ENCODE measurements at places on chromosomes 13 and 19.
A peak's percentile ranks its signal among the peaks of the same experiment; 100 is the strongest.

DNA sequence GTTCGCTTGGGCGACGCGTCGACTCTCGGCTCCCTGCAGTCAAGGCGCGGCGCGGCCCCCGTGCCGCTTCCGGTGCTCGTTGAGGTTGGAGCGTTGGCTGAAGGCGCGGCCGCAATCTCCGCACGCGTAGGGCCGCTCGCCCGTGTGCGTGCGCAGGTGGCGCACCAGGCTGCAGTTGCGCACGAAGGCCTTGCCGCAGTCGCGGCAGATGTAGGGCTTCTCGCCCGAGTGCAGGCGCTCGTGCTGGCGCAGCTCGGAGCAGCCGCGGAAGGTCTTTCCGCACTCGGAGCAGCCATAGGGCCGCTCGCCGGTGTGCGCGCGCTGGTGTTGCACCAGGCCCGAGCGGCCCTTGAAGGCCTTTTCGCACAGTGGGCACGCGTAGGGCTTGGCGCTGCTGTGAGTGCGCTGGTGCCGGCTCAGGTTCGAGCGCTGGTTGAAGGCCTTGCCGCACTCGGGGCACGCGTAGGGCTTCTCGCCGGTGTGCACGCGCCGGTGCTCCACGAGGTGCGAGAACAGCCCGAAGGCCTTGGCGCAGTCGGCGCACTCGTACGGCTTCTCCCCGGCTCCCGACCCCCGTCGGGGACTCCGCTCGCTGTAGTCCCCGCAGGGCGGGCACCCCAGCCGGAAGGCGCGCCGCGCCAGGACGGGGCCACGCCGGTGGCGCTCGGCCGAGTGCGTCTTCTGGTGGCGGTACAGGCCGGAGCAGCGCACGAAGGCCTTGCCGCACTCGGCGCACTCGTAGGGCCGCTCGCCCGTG, 5.3 kb upstream of the ZNF497 start:
- DNase-seq: peak; percentile 32

- DNase-seq: no peak
Measured at GRCh38 chr13:23767838-23768237, 121.4 kb downstream of the MIPEP start.

DNA sequence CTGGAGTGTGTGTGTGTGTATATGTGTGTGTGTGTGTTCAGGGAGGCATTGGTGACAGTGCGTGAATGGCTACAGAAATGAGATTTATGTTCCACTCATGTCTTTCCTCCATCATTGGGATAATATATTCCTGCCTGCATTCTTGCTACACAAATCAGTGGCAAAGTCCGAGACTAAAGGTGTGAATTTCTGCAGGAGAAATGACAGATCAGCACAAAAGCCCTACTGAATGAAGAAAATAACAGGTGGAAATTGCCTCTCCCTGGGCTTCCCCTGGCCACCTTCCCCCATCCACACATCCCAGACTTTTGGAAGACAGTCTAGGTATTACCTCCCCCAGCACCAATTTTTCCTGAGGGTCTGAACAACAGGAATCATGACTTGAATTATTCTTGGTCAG, 10.1 kb downstream of the SIGLEC6 start:
- DNase-seq: no peak

- no peak for DNase-seq
Measured at GRCh38 chr19:10553943-10554381, 10.3 kb downstream of the ATG4D start.

DNA sequence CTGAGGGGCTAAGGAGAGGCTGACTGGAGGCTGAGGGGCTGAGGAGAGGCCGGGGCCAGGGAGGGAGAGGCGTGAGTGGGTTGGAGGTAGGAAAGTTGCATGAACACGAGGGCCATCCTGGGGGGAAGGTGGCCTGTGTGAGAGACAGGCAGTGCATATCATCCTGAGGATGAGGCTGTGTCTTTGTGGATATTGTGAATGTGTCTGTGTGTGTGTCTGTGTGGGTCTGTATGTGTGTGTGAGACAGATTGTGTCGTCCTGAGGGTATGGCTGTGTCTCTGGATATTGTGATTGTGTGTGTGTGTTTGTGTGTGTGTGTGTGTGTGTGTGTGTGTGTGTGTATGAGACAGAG, 422 bp downstream of the ZNF71 start:
- DNase-seq: no peak

DNA sequence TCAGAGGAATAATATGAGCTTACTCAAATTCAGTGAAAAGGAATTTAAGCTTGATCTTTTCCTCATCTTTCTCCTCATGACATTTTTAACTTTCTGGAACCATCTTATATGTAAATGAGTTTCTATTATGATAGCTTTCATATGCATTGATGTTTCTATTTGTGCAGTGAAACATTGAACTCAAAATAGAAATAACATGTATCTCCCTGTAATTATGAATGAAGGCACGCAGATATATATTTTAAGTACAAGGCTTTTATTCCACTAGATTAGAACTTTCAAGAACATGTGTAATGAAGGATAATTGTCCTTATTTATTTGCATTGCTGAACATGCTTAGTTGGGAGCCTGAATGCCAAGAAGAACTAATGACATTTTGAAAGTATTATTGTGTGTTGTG, 1391.7 kb upstream of the MIR17HG start:
- DNase-seq: no peak

- DNase-seq: no peak
Measured at GRCh38 chr13:94759120-94759728, 46.9 kb upstream of the SOX21 start.

DNA sequence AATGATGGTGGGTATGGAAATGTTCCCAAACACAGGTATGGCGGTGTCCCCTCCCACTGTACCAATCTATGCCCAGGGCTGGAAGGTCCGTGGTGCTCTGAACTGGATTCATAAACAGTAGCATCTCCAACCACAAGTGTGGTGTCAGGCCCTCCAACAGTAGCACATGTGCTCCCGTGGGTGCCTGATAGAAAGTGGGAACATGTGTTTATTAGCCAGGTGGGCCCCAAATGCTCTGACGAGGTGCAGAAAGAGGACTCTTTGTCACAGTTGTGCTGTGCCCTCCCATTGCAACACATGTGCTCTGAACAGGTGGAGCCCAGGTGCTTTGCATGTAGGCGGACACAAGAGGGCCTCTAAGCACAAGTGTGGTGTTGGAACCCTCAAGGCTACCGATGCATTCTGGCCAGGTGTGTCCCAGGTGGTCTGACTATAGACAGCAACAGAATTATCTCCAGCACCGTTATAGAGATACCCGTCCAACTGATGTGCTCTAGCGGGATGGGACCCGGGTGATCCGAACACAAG, 75.4 kb upstream of the ZNF30 start:
- no peak for DNase-seq

DNA sequence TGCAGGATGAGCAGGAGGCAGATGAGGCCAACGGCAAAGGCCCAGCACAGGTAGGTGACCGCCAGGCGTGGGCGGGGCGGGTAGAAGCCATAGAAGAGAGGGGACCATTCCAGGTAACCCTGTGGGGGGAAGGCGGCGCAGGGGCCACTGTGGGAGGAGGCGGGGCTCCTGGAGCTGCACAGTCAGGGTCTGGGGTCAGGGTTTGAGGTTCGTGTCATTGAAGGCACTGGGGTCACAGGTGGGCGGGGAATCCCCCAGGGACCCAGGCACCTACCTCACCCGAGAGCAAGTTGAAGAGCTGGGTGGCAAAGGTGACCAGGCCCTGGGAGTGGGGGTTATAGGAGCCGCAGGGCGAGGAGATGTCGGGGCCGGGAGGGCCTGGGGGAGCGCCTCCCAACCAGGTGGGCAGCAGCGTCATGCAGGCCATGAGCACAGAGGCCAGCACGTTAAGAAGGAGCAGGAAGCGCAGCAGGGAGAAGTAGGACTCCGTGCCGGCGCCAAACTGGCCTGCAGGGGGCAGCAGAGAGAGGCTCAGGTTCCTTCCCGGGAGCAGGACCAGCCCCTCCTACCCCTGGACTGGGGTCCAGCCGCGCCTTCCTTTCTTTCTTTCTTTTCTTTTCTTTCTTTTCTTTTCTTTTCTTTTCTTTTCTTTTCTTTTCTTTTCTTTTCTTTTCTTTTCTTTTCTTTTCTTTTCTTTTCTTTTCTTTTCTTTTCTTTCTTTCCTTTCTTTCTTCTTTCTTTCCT, 4.6 kb downstream of the TMC4 start:
- peak; percentile 96 for DNase-seq

- no peak for DNase-seq
Measured at GRCh38 chr19:17370026-17370587, 7.0 kb downstream of the PLVAP start.

DNA sequence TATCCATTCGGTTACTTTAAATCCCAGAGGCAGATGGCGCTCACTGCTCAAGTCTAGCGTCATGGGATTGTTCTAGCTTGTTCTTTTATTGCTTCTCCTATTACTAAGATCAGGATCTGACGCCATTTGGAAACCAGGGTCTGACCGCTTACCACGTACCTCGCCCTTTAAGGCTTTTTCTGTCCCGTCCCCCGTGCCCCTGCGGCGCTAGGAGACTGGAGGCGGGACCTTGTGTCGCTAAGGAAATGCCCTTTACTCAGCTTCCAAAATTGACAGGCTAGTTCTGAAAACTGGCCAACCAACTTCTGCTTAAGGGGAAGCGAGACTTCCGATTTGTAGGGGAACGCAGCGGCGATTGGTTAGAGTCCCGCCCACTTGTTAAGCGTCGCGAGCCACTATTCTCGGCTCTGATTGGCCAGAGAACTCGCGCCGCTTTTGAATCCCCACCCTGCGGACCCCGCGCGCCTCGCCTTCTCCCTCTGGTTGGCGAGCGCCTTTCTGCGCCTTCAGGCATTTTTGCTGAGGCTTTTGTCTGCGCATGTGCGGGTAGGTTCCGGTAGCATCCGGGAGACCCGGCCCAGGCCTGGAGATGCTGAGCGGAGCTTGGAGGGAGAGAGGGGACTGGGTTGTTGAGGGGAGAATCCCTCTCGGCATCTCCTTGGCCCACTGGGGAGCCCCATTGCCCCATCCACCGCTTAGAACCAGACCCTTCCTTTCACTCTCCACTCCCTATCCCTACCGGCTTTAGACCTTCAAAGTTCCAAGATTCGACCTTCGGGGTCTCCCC, 3.9 kb upstream of the C19orf84 start:
- peak; percentile 89 for DNase-seq

GRCh38 chr13:99015606-99016490, 38.0 kb upstream of the DOCK9 start:
- no peak for DNase-seq

DNA sequence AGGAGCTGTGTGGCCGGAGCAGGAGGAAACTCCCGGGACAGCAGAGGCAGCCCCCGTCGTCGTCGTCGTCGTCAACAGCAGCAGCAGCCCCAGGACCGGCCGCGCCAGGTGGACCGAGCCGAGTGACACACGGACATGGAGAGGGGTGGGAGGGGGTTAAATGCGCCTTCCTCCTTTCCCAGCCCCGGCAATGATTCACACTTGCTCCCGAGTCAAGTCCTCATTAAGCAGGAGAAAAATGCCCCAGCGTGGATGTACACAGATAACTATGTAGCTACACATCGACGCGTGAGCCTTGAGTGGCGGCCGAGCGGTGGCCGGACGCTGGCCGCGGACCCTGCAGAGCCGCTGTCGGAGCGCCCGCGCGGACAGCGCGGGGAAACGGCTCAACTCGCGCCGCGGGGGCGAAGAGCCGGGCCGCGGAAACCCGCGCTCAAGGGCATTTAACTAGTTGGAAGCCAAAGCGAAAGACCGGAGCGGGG, 645 bp downstream of the UBL3 start:
- peak; percentile 57 for DNase-seq

DNA sequence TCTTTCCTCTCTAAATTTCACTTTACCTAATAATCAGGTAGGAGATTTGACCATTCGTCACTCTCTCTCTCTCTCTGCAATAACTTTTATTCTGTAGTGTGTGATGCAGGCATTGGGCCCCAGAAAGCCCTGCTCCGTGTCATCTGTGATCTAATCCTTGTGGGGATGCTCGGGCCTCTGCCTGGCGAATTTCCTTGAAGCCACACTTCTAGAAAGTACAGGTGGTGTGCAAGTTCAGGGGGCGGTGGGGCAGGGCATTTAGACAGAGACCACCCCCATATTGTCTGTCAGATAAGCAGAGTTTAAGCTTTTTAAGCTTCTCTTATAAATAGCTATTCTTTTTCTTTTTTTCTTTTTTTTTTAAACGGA, 53.4 kb upstream of the GPR12 start:
- DNase-seq: no peak

DNA sequence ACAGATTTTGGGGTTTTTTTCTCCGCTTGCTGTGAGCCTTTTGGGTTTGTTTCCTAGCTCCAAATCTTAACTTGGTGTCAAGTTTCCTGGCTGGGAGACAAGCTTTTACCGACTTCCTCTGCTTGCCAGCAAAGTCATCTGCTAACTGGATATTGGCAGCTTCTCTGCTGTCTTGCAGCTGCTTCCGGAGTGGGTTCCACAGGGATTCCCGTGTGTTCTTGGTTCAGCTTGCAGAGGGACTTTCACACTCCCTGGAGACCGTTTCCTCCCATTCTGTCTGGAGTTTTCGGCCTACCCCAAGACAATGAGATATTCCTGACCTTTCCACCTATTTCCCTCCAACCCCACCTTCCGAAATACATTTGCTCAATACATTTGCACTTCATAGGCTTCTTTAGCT, 2.2 kb upstream of the COLGALT1 start:
- no peak for DNase-seq

GRCh38 chr13:46643165-46643777, 90.3 kb downstream of the LRCH1 start:
- DNase-seq: no peak

GRCh38 chr19:44602081-44602480, 11.3 kb upstream of the IGSF23 start:
- DNase-seq: no peak

DNA sequence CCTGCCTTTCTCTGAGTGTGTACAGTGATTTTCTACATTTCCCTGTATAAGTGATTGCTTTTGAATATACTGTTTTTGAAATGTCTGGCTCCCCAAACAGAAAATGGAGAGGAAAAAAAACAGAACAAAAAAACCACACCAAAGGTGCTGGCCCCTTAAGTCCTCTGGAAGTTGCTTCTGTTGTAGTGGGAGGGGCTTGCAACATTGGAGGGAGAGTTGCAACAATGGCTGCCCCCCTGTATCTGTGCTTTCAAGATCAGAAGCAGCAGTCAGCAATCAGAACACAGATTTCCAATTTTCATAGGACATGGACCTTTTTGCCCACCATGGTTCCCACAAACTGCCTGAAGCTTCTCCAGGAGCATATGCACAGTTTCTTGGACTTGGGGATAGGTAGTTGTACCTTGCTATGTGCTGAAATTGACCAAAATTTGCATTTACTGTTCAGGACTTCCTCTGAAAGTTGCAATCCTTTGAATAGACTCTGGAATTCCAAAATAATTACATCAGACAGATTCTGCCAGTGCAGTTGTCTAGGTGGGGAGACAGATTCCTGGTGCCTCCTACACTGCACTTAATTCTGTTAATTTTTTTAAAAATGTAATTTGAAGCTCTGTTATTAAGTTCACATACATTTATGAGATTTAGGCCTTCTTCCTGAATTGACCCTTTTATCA, 13.8 kb downstream of the BIVM start:
- DNase-seq: no peak

DNA sequence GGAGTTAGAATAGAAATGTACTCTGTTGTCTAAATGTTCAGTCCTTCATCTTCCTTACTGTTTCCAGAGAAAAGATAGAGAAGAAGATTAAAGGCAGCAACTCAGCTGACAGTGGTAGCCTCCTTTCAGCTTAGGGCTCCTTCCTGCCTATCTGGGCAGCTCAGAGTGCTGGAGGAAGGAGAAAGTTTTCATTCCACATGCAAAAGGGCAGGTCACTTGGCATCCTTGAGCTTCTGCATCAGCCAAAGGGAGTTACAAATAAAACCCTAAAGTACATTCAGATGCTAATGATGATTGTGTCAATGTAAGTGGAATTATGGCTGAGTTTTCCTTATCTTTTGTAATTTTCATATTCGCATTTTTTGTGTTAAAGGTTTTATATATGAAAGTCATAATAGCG, 58.9 kb downstream of the ESD start:
- DNase-seq: no peak

GRCh38 chr13:45851171-45851921, at the start of gene SIAH3:
TSS of gene SIAH3 (minus strand) at chr13:45851753. CDS start at chr13:45851629, 124 bp downstream.
- DNase-seq: no peak

Data from liver (tissue), 10 donors.